IPS DF 6.9 (cell line): ENCODE measurements at places on chromosomes 1 and 21.

GRCh38 chr1:156458181-156458503 is 42.4 kb downstream of the MEF2D start:
- no peak for DNase-seq

DNA sequence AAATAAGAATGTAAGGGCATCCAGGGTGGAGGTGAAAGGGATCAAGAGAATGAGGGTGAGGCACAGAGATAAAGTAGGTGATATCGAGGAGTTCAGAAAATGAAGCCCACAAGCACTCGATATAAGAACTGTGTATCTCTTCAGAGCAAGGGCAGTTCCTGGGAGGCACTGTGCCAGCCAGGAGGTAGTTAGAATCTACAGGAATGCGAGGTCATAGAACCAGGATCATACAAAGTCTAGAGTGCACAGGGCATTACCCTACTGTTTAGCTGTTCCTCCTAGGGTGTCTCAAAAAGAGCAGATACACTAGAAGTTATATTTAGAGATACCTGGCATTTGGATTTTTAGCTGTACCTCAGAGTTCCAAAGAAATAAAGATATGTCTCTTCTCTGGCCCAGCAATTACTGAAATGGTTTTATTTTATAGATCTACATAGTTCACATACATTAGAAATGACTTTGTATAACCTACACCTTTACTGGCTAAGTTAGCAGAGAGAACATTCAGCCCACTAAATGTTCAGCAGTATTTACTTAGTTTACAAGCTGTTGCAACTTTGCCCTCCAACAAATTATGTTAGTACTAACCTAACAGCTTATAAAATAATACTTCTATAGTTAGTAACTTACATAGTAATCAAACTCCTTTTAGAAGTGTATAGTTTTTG is 1.6 kb downstream of the OVAAL start:
- DNase-seq: no peak

DNA sequence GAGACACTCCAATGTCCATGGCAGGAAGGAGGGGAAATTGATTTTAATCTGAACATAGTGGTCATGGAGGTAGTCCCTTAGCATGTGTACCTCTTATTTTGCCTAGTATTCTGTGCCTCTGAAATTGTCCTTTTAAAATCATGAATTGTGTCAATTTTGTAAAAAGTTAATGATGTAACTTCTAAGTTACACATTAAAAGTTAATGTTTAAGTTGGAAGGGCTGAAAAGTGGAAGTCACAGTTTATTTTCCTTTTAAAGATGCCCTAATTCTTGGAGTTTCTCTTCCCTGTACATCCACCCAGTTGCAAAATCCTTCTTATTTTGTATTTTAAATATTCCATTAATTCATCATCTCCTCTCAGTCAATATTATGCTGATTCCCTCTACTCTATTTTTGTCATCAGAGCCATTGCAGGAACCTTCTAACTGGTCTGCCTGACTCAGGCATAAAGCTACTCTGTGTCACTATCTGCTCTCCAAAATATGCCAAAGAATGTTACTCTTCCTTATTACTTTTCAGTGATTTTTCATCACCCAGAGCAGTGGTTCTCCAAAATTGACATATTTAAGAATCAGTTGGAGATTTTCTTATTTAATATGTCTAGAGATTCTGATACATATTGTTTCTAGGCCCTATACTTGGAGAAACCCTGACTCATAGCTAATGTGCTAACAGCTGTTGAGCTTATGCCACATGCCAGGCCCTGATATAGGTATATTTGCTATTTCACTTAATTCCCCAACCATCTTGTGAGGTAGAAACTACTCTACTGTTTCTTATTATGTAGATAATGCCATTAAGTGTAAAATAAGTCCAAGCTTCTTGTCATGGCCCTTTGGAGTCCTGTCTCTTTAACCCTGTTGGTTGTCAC is 5.1 kb downstream of the HOOK1 start:
- no peak for DNase-seq

DNA sequence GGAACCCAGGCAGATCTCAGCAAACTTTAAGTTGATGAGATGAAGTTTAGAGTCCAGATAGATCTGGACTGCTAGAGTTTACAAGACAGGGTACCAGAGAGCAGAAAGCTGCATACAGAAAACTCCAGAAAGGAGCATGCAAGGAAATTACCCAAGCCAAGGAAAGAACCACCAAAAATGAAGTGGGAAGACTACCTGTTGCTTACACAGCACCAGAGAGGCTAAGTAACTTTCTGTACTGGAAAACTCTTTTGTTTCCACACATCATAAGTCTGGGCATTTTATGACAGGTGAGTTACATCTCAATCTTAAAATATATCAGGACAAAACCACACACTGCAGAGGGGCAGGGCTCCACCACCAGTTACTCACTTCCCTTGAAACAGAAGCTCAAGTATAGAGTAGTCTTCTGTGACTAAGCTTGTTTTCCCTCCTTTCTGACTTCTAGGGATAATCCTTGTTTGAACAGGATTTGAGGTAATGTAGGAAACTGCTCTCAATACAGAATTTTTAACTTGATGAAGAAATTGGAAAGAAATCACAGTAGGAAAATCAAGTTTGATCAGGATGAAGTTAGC is 17.4 kb upstream of the GJA9 start:
- no peak for DNase-seq

DNA sequence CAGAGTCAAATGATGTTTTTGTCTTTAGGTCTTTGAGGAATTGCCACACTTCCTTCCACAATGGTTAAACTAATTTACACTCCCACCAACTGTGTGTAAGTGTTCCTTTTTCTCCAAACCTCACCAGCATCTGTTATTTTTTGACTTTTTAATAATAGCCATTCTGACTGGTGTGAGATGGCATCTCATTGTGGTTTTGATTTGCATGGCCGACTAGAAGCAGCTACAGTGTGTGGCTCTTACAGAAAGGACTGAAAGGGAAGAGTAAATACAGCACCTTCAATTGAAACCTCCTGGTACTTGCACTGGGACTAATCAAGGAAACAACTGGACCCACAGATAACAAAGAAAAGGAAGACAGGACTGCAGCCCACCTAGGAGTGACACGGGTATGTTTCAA is 668.0 kb upstream of the RGS18 start:
- DNase-seq: no peak

DNA sequence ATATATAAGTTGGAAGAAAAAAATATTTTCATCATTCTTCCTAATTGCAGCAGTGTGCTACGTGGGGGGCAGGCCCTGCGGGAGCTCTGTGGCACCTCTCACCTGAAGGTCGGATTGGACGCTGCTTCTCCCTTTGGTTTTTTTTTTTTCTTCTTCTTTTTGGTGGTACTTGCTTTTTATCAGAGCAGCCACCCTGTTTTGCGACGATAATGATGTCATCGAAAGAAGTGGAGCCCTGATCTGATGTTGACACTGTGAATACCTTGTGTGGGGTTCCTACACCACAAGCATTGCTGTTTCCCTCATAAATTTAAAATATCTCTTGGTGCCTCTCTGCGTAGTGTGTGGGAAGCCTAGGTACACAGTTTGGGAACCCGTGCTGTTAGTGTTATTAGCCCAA is 5.5 kb downstream of the TRAPPC10 start:
- DNase-seq: no peak

- DNase-seq: no peak
Measured at GRCh38 chr1:172906778-172907592, 143.8 kb downstream of the TNFSF18 start.

GRCh38 chr1:94069919-94070285 is 51.0 kb downstream of the ABCA4 start:
- no peak for DNase-seq

DNA sequence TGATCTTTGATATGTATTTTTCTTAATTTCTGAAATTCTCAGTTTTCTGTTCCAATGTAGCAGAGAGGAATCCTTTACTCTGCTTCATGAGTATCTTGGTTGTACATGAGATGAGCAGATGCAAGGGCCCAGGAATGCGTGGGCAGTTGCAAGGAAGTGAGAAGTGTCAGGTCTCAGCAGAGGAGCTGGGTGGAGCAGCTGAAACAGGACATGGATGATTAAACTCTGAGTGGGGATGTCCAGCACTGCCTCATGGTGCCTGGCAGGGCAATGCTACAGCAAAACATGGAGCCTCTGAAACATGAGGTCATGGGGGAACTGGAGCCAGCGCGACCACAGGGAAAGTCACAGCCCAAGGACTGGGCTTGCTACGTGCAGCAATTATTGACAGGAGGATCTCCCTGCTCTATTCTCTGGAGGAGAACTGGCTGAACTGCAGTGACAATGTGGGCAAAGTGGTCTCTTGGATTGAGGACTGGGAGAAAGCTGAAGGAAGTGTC is 48.4 kb downstream of the COLGALT2 start:
- DNase-seq: no peak

DNA sequence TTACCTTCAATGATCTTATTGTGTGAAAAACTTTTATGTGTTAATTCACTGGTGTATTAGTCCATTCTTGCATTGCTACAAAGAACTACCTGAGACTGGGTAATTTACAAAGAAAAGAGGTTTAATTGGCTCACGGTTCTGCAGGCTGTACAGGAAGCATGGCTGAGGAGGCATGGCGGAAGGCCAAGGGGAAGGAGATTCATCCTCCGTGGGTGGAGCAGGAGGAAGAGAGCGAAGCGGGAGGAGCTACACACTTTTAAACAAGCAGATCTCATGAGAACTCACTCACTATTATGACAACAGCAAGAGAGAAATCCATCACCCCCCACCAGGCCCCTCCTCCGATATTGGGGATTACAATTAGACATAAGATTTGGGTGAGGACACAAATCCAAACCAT is 44.2 kb upstream of the RGS7 start:
- DNase-seq: no peak

DNA sequence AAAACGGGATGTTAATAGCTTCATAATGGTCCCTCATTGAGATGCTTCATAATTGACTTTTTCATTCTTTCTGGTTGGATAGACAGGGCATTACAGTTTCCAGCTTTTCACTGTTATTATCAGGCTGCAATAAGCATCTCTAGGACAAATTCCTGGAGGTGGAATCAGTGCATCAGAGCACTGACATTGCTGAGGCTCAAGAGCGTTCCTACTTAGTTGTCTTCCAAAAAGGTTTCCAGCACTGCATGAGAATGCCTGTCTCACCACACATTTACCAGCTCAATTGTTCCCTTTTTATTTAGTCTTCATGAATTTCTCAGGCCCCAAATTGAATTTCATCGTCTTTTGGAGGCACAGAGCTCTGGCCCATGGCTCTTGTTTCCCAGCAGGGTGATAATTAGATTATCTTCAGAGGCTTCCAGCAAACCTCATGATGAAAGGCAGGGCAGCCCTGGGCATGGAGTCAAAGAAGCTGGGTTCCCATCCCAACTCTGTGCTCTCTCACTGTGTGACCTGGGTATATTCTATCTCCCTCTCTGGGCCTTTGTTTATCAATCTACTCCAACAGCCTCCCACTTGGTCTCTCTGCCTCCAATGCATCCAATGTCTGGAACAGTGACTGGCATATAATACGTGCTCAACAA is 451.4 kb downstream of the PTPRU start:
- no peak for DNase-seq

GRCh38 chr21:45763074-45763473 is 119.5 kb downstream of the PCBP3 start:
- no peak for DNase-seq

GRCh38 chr1:28517649-28517999 is 11.8 kb downstream of the RCC1 start:
- no peak for DNase-seq

DNA sequence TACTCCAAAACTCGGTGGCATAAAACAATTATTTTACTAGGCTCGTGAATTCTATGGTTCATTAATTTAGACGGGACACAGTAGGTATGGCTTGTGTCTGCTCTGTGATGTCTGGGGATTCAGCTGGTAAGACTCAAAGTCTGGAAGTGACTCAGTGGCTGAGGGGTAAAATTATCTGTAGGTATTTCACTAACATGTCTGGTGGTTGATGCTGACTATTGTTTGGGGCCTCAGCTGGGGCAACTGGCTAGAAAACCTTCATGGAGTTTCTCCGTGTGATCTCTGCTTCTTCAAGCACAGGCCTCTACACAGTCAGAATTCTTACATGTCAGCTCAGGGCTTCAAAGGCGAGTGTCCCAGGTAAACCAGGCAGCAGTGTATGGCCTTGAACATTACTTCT is 41.2 kb upstream of the KLF17 start:
- no peak for DNase-seq

DNA sequence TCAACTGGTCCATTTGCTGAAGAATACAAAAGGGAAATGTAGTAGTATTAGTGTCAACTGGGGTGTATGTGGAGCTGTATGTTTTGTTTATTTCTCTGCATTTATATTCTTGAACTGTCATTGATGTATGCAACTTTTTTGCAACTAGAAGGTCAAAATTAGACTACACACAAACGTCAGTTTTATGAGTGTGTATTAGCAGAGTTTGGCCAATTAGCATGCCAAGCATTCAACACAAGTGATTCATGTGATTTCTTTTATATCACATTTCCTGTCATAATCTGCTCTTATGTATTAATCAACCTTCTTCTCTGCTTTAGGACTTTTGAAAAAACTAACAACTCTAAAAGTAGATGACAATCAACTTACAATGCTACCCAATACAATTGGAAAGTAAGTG is 211.1 kb downstream of the LRRC40 start:
- DNase-seq: no peak

DNA sequence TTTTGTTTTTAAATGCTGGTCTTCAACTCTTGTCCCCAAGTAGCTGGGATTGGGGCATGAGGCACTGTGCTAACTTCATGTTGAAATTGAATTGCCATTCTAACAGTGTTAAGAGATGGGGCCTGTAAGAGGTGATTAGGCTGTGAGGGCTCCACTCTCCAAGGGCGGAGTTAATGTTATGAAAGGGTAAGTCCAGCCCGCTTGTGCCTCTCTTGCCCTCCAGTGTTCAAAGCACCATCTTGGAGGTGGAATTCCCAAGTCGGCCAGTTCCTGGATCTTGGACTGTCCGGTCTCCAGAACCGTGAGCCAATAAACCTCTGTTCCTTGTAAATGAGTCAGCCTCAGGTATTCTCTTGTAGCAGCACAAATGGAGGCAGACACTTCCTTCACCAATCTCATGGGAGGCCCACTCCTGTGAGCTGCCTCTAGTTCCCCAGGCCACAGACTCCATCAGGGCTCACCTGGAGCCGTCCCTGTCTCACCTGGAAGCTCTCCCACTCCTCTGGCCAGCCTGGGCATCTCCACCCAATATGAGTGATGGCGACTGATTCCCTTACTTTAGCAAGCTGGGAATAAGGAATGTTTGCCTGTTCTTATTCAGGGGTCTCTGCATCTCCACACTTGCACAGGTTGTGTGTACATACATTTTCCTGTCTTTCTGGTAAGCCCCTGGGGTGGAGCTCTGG is 15.5 kb downstream of the IBA57 start:
- DNase-seq: no peak

GRCh38 chr1:37794372-37795339 is 1.0 kb downstream of the MANEAL start:
- no peak for DNase-seq

- DNase-seq: no peak
Measured at GRCh38 chr1:212618466-212619210, 10.1 kb downstream of the ATF3 start.

GRCh38 chr1:112998592-112999235 is 42.7 kb upstream of the SLC16A1 start:
- no peak for DNase-seq
